Epithelial cell of proximal tubule (primary cell): ENCODE measurements at places on chromosomes 4 and X. TPM values are rescaled to one million over a fixed set of nuclear protein-coding genes. Genes with fewer than 3 reads are reported as not detected.
A peak's percentile ranks its signal among the peaks of the same experiment; 100 is the strongest.

The TEX13C gene
- not detected in 2 replicates for total RNA-seq

GRCh38 chr4:165779950-165780670 lies 92.9 kb upstream of the TLL1 start:
- DNase-seq, result peak; percentile 66

The DMRTC1B gene
- not detected in 2 replicates for total RNA-seq

The HSFX1 gene
- total RNA-seq, result 0.51 TPM in 1 of 2 replicates, not detected in the other

DNA sequence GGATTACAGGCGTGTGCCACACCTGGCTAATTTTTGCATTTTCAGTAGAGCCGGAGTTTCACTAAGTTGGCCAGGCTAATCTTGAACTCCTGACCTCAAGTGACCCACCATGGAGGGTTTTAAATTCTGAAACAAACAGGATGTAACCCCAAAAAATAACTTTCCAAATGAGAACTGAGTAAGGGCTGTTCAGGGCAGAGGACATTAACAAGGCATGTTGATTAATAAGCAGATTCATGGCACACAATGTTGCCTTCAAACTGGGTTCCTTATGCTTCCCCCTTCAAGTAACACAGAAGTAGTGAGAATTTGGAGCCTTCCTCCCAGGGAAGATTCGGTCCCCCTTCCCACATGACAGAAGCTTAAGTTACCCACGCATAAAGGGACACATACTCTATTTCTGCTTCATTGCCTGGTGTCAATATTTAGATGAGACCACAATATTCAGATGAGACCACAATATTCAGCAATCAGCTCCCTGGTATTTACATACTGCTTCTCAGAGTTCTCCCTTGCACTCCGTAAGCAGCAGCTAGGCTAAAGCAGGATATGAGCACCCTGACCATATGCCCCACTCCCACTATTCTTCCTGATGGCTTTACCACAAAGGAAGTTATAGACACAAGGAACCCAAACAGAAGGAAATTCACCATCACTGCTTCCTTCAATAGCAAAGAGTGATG lies 21.4 kb downstream of the GRSF1 start:
- no peak for DNase-seq

- DNase-seq, result no peak
Observed at GRCh38 chr4:93299118-93299517, 529.4 kb upstream of the ATOH1 start.

- no peak for DNase-seq
Observed at GRCh38 chrX:42944381-42944998, 166.5 kb upstream of the PPP1R2C start.

The CYP4V2 gene
- 3.2 and 8.7 TPM in 2 replicates for total RNA-seq

DNA sequence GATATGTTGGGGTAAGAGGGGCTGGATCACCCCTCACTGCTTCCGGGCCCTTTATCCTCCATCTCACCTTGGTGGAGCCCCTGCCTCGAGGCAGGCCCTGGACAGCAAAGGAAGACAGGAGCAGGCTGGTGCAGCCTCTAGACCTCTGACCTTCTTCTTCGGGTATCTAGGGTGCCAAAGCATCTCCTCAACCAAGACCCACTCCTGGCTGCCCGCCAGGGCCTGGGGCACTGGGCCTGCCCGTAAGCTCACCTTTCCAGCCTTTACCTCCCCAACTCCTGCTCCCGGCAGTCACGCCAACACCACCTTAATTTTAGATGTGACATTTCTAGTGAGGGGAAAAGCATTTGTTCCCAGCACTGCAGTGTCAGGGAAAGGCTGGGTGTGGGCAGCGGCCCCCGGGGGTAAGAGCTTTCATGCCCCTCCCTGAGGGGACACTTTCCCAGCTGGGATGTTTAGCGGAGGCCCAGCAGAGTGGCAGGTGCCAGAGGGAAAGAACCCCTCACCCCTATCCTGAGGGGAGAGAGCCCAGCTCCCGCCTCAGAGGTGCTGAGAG lies 6.7 kb downstream of the MAN2B2 start:
- no peak for DNase-seq

The CFAP47 gene
- total RNA-seq, result 0.51 TPM in 1 of 2 replicates, not detected in the other

GRCh38 chrX:129771266-129771995 lies 8.3 kb upstream of the SASH3 start:
- DNase-seq, result no peak

- DNase-seq, result no peak
Observed at GRCh38 chr4:8343262-8343966, 73.9 kb downstream of the HTRA3 start.

The ARHGAP4 gene
- total RNA-seq, result 11.6 and 20.2 TPM in 2 replicates

The MAOB gene
- total RNA-seq, result 0.14 and 1.9 TPM in 2 replicates

GRCh38 chrX:31893525-31893924 lies 821.7 kb upstream of the FTHL17 start:
- DNase-seq, result no peak

DNA sequence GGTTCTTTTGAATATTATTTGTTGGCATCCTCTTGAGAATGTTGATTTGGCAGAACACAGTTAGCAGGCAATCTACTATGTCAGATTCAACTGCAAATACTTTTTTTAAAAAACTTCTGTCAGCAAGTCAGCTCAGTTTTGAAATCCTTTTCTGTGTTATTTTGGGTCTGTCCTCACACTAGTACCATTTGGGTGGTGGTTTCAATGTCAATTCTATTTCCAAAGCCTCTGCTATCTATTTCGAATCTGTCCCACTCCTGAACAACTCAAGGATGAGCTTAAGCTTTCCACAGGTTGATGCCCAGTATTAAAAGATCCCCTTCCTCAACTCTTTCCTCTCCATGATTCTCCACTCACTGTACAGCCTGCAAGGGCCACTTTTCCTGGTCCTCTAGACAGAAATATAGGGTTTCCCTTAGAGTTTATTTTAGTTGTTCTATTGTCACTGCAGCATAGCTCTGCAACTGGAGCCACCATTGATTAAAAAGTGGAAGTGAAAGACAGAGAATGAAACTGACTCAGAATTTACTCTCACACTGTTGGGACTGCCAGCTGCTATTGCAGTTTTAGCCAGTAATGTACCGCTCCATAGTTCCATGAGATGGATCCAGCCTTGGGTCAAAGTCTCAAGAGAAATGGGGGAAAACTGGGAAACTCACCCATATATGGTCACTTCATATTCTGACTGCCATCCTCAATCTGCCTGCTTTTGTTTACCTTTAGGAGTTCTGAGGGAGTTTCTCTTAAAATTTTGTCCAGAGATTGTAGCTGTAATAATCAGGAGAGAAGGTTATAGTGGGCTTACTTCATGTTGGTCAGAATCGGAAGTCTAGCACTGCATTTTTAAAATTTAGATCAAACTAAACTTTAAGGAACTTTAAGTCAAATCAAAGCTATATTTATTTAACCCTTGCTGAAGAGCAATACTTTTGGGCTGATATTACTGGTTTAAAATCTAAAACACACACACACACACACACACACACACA lies 14.6 kb downstream of the HDX start:
- DNase-seq, result no peak

The CSAG1 gene
- total RNA-seq, result not detected in 2 replicates

DNA sequence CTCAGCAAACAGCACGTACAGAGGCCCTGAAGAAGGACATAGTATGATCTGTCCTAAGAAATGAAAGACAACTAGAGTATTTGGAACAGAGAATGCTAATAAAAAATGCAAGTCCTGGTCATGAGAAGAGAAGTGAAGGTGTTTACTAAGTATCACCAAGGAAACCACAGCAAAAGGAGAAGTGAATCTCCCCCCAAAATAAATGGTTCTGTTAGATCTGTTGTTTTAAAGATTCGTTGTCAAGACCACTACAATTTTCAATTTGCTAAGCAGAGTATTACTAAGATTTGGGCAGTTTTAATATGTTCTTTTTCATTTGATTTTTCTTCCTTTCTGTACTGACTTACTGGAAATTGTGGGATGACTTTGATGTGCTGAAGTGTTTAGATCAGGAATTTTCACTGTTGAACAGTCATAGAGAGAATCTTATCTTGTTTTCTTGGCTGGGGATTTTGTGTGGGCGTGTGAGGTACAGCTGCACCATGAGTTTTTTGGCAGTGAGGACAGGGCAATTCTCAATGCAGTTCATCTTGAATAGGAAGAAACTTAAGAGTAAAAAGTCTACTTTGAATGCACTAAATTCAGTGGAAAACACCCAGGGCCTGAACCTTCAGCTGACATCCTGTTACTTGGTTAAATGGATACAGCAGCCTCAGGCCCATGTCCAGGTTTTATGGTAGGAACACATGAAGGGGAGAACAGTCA lies 132.2 kb downstream of the STIM2 start:
- DNase-seq, result no peak

DNA sequence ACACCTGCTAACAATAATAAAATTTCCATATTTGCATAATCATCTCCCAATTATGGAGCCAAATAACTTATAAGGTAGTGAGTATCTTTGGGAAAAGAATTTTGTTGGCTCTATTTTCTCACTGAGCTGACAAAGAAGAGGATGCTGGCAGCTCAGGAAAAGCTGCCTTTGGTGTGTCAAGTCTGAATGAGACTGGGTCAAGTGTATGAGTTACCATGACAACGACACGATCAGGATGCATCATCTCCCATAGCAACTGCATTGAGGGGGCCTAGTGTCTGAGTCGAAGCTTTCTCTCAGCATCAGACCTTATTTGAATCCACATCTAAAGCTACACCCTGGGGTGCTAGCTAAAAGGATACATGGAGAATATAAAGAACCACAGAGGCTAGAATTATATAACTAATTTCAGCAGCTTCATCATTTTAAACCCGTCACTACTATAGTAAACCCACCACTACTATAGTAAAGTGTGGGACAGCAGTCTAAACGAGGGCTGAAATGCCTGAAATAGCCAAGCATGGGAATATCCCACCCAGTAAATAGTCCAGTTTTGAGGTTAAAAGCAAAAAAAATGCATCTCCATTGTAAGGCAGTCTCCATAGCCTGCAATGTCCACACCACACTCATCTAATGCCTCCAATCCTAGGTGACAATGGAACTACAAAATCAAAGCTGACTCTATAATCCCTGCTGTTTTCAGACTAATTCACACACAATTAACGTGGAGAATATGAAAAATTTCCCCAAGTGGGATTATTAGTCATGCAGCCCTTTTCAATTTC lies 16.0 kb downstream of the GSPT2 start:
- DNase-seq, result no peak

The TENM3 gene
- total RNA-seq, result 2.4 and 6.1 TPM in 2 replicates

GRCh38 chr4:42710761-42711160 lies 53.9 kb upstream of the ATP8A1 start:
- DNase-seq, result no peak

DNA sequence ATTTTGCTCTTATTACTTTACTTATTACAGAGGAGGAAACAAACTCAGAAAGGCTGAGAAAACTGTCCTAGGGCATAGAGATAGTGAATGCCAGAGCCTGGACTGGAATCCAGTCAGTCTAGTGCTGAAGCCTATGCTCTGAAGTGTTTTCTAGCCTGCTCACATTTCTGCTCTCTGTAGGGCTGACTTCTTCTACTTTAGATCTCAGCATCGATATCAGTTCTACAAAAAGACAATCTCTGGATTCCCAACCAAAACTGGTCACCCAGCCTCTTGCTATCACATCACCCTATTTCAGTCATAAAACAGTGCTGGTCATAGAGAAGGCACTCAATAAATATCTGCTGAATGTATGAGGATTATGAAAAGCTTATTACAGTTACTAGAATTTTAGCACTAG lies 87.2 kb downstream of the FAM13A start:
- DNase-seq, result no peak

The XKRX gene
- not detected in 2 replicates for total RNA-seq

The DAPP1 gene
- 6.7 and 18.3 TPM in 2 replicates for total RNA-seq

The SLBP gene
- 114 and 157 TPM in 2 replicates for total RNA-seq

DNA sequence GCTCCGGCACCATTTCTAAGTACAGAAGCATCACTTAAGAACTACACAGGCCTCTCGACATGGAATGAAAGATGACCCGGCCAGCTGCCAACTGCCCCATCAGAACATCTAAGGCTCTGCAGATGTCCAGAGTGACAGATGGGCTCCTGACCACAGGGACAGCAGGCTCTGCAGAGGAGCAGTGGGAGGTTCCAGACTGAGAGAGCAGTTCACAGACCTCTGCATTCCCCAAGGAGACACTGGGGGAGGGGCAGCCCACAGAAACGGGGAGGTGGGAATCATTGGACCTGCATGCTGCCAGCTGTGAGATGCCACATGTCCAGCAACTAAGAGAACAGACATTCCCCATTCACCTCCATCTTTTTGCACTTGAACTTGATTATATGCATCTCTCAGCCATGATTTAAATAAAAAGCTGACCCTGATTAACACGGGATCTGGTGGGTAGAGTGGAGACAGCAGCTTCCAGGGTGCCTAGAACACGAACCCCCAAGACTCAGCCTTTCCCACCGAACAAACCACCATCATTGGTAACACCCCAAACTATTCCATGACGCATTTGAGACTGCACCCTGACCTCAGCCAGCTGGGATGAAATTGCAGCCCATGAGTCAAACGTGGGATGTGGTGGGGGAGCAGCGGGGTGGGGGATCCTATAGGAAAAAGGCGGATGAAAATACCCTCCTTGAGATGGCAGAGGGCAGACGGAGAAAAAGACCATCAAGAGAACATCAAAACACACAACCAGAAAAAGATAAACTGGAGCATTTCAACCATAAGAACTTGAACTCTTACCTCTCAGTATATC lies 47.2 kb downstream of the AFAP1 start:
- DNase-seq, result no peak

GRCh38 chr4:185464887-185465286 lies 6.6 kb downstream of the CCDC110 start:
- DNase-seq, result no peak

DNA sequence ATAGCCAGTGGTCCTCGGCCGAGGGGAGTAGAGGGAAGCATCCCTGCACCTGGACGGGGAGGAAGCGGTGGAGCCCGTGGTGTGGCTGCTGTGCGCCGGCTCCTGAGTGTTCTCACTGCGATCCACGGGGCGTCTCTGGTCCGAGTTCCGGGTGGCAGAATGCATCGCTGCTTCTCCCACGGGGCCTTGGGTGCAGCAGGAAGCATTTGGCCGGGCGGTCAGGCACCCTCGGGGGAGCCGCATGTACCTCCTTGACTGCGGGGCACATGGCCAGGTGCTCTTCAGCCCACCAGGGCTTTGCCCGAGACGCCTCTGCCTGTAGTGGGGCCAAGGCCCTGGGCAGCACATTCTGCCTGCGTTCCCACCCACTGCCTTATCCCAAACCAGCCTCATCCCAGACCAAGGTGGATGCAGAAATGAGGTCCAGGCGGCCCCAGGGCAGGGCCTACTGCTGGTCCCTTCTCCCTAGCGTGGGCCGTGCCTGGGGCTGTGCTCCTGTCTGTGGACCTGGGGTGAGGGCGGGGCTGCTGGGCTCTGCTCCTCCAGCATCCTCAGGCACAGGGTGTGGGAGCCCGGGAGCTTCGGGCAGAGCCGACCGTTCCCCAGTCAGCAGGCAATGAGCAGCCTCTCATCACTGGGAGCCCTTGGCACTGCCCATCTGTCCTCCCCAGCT lies 27.5 kb downstream of the NKX1-1 start:
- DNase-seq, result no peak

- no peak for DNase-seq
Observed at GRCh38 chr4:106277140-106277675, 38.8 kb downstream of the TBCK start.
